CD4-positive, alpha-beta T cell treated with Interleukin-4 for 1 hour (primary cell): ENCODE measurements at places on chromosomes 16 and 17.

GRCh38 chr17:51857052-51857597, 301.4 kb downstream of the CA10 start:
- DNase-seq, result no peak

DNA sequence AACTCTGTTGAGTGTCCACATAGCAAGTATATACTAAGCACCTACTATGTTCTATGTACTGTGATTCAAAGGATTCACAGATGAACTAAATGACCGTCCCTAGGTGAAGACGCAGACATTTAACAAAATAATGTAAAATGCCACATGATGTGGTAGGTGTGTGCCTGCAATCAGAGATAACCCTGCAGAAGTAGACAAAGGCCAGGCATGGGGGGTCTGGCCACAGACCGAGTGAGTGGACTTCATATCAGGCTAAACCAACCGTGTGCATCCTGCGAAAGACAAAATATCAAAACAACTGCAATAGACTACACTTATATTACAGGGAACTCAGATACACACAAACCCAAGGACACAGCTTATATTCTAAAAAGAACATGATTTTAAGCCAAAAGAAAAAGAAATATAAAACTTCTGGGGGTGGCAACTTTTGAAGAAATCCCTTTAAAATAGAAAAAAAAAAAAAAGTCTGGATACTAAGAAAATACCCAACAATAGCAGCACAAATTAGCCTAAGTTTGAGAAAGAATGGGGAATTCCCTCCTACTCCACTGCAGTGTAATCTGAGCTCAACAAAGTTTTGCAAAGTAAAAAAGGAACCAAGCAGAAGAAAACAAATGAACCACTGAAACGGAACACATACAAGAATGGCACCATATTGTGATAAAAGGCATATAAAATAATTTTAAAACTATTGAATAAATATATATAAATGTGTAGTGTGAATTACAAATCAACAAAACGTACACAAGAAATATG, 12.3 kb downstream of the HSDL1 start:
- DNase-seq, result no peak

DNA sequence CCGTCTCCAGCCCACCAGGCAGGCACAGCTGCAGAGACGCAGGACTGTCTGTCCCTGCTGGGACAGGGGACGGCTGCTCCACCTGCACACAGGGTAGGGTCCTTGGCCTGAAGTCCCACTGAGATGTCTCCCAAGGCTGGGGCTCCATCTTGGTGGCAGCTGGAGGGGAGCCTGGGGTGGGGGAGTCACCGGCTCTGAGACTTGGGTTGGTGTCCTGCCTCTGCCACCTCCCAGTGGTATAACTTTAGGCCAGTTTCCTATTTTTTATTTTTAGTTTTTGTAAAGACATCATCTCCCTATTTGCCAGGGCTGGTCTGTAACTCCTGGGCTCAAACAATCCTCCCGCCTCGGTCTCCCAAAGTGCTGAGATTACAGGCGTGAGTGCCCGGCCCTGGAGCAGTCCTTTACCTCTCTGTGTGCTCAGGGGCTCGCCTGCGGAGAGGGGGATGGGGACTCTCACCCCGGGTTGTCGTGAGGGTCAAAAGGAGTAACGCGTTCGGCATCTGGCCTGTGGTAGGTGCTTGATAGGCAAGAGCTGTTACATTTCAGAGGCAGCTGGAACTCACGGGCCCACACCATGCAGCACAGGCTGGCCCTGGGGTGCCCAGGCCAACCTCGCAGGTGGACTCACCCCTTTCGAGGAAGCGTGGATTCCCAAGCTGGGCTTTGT, 46.6 kb upstream of the DOC2B start:
- no peak for DNase-seq

DNA sequence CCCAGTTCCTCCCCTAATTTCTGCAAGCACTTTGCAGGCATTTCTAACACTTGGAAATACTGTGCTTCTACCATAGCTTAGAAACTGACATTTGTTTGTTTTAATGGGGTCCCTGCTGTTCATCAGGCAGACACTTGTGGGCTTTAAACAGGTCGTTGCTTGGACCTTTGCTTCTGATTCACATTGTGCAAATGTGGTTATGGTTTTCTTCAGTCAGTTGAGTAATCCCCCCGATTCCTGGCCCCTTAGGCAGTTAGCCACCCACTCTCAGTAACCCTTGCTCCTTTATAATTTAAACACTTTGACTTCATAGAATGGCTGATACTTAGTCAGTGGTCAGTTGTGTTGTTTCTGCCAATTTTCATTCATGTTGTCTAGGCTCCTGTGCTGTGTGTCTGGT, 39.4 kb downstream of the SLC47A1 start:
- DNase-seq, result no peak

DNA sequence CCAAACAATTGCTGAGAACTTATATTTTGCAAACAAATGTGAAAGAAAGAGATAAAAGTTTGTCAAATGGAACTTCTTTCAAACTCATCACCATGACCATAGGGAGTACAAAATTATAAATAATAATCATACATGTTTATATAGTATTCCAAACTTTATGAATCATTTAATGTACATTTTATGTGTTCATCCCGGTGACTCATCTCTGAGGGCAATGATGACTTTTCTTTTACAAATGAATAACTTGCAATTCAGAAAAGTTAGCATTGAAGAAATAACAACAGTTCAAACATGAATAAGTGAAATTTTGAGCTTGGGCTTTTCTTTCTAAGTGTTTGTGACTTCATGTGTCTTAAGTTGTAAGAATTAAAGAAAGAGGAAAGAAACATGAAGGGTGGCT, 66.3 kb upstream of the CDH8 start:
- no peak for DNase-seq

- DNase-seq, result no peak
Observed at GRCh38 chr16:67965668-67966548, 2.5 kb downstream of the SLC12A4 start.
